ENCODE measurements at places on chromosomes 7 and 10.

DNA sequence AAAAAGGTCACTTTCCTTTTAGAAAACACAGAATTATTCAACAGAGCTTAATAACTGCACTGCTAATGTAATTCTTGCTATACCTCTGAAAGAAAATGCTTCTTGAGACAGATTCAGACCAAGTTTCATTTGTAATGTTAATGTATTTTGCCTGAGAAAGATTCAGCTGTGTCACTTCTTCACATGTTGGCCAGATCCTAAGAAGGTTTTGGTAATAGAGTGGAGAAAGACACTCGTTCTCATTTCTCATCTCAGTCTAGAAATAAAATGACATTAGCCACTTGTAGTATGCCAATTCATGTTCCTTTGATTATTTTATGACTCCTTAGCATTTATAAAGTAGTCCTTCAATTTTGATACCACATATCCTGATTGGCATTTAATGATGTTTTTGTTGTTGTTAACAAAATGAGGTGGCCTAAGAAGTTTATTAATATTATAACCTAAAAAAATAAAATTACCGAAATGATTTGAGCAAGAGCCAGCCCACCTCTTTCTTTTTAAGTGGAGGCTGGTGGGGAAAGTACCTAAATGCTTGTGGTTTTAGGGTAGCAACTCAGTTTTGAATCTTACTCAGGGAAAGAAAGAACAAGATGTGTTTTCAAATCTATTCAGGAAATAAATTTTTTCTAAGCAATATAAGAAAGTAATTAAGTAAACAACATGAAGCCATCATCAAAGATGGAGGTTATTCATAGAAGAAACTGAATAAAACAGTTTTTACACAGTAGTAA is 16.4 kb upstream of the ELAPOR2 start:
- DNase-seq, result no peak

GRCh38 chr7:105768898-105769507 is 107.4 kb downstream of the ATXN7L1 start:
- DNase-seq, result no peak

- no peak for DNase-seq
Observed at GRCh38 chr7:104341546-104341945, 13.1 kb downstream of the LHFPL3 start.

- no peak for DNase-seq
Observed at GRCh38 chr7:150665896-150666295, 19.6 kb upstream of the GIMAP2 start.
